ENCODE measurements at places on chromosomes 2 and 18.

DNA sequence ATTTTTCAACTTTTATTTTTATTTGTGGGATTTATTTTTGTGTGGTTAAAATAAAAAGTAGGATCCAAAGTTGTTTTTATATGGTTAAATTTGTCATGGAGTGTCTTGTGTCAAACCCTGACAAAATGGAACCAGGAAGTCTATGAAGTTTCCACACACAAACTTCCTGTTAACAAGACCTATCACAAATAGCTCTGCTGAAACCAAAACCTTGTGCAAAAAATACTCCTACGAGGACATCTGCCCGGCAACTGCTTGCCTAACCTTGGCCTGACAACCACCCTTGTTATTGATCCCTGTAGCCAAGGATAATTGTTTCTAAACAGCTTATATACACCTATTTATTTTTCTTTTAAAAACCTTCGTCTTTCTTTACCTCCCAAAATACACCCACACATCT, 389.6 kb downstream of the TRIB2 start:
- DNase-seq: no peak

DNA sequence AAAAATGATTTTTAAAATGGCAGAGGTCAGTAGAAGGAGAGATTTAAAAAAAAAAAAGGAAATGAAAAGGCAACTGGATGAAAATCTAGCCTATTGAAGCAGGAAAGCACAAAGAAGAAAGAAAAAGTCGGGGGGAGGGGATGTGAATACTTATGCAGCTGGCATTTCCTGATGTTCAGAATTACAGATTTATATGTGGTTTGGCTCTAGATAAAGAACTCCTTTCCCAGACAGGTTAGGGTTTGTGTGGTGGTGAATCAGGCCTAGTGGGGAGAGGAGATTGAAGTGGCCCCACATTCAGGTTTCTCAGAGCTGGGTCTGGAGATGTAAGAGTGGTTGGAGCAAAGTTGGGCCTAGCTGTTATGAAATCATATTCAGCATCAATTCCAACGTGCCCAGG, 394.4 kb downstream of the FIGN start:
- DNase-seq: no peak

DNA sequence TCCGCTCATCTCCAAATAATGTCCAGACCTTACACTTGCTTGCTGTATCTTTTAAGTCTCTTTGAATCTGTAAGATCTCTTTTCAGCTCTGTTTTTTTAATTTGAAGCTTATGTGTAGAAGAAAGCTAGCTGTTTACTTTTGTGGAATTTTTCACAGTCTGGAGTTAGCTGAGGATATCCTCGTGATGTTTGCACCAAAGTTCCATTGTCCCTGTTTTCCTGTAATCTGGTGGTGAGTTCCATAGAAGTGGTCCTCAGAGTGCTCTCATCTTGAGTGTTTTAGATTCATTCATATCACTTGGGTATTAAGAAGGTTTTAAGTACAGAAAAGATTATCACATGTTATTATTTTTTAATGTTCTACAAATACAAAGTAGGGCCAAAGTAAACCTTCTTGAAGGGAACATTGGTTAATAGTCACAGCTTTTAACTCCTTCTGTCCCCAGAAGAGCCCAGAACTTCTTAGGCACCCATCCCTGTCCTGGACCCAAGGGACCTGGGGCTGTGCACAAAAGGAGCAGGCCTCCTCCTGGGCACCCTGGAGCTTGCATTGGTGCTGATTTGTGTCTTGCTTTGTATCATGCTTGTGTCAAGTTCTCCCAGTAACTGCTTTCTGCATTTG, 15.0 kb downstream of the MLPH start:
- no peak for DNase-seq

GRCh38 chr18:79400091-79400590, 4.4 kb downstream of the NFATC1 start:
- DNase-seq: peak; percentile 72

GRCh38 chr2:237533668-237534161, 32.7 kb upstream of the PRLH start:
- DNase-seq: no peak

DNA sequence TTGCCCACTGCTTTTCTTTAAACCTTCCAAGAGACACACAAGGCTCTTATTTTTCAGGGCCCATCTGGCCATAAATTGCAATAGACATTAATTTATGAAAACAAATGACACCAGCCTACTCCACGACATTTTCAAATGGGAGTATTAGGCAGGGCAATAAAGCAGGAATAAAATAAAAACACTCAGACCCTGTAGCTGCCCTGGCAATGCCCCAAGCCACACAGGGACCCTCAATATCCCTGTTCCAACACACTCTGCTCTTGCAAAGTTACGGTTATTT, 550.8 kb upstream of the TNP1 start:
- DNase-seq: no peak

DNA sequence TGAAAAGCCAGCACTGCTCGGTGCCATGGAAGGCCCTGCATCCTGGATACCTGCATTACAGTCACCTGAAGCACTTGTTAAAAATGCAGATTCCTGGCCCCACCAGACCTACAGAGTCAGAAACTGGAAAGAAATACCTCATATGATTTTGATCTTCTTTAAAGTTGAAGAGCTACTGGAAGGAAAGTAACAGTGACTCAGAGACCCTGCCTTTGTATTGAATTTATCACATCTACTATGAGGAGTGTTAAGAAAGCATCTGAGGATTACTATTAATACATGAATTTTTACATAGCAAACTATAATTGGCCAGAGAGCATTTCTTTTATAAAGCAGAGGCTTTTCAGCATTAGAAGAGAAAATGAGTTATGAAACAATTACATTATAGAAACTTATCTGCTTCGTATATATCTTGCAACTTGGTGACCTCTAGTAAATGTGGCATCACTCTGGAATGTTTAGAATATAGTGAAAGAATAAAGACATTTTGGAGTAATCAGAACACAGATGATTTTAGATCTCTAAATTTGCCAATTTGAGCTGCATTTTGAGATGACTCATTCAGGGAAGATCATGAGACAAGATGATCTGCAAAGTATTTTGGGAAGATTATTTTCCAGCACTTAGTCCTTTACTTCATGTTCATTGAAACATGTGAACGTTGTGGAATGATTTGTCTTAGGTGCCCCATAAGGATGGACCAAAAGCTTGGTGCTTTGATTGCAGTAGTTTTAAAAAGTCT, 12.2 kb downstream of the PTPRM start:
- no peak for DNase-seq

DNA sequence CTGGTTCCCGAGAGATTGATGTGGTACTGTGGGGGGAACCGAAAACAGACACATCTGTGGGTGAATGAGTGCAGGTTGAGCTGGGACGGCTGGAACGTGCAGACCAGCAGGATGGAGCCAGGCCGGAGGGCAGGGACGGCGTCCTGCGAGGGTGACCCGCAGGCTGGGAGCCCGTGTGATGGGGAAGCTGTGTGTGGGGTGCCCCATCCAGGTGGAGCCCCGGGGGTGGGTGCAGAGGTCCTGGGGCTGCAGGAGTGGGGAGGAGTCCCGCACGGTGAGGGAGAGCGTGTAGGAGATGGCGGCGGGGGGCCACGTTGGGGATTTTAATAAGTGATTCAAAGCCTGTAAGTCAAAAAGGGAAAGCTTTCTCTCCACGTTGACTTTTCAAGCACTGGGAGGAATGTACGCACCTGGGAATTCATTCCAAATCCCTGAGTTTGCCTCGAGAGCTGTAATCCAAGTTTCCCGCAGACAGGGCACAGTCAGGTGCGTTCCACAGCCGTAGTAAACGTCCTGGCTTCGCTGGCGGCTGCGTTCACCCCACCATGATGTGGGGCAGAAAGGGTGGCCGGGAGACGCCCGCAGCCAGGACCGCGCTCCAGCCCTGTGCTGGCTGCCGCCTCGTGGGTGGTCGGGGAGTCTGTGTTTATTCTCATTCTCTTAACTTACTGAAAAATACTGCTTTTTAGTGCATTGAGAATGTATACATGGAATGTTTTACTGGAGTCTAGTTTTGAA, 54.0 kb downstream of the NFATC1 start:
- DNase-seq: no peak

- no peak for DNase-seq
Observed at GRCh38 chr18:11258039-11258610, 108.8 kb upstream of the PIEZO2 start.

DNA sequence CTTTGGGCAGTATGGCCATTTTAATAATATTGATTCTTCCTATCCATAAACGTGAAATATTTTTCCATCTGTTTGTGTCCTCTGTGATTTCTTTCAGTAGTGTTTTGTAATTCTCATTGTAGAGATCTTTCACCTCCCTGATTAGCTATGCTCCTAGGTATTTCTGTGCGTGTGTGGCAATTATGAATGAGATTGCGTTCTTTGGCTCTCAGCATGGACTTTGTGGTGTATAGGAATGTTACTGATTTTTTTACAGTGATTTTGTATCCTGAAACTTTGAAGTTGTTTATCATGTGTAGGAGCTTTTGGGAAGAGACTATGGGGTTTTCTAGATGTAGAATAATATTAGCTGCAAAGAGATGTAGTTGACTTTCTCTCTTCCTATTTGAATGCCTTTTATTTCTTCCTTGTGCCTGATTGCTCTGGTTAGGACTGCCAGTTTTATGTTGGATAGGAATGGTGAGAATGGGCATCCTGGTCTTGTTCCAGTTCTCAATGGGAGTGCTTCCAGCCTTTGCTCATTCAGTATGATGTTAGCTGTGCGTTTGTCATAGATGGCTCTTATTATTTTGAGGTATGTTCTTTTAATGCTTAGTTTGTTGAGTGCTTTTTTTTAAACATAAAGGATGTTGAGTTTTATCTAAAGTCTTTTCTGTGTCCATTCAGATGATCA, 27.0 kb upstream of the THUMPD2 start:
- no peak for DNase-seq

DNA sequence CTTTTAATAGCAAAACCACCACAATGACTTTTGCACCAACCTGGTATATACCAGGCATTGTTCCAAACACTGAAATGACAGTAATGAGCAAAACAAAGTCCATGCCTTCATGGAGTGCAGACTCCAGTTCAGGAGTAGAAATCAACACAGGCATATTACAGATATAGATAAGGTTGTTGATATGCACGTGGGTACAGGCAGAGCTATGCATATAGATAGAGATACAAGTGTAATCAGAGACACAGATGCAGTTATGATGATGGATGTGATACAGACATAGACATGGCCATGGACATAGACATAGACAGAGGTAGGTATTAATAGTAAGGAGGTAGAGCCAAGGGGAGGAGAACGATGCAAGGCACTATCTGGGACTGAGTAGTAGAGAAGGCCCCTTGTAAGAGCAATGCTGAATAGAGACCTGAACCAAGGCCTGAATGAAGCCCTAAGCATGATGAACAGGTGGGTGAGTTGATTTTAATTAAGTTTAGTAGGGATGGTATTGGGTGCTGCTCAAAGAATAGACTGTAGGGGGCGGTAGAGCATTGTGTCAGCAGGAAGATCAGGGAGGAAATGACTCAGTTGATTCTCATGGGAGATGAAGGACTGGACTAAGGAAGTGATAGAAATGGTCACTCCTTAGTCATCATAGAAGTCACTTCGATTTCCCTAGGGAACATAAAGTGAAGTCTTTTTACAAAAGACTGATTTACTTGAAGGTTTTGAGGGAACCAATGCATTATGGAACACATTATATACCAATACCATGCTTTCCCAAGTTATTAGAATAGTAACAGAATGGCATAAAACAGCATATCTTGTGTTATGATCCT, 39.4 kb downstream of the CMPK2 start:
- DNase-seq: peak; percentile 28

GRCh38 chr18:42915299-42915698, 200.2 kb downstream of the RIT2 start:
- no peak for DNase-seq

GRCh38 chr18:31410716-31411483, 34.3 kb downstream of the DSG4 start:
- DNase-seq: no peak

GRCh38 chr18:49251451-49251850, 209.0 kb downstream of the DYM start:
- no peak for DNase-seq

- DNase-seq: no peak
Observed at GRCh38 chr18:10202845-10203321, 251.6 kb upstream of the APCDD1 start.

- no peak for DNase-seq
Observed at GRCh38 chr2:15449556-15450236, 111.4 kb downstream of the NBAS start.

DNA sequence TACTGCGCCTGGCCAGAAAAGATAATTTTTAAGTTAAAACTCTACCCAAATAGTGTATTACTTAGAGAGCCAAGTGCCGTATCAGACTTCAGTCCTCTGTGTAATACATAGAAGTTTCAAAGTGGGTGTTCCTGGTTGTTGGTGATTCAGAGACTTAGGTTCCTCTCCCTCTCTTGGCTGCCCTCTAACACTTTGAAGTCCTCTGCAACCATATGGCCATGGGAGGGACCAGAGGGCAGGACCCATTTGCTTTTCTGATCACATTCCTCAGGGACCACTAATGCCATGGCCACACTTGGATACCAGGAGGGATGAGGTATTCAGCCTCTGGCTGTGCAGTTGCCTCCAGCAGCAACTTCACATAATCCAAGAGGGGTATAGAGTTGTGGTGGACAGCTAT, 131.5 kb downstream of the CAPN13 start:
- no peak for DNase-seq

DNA sequence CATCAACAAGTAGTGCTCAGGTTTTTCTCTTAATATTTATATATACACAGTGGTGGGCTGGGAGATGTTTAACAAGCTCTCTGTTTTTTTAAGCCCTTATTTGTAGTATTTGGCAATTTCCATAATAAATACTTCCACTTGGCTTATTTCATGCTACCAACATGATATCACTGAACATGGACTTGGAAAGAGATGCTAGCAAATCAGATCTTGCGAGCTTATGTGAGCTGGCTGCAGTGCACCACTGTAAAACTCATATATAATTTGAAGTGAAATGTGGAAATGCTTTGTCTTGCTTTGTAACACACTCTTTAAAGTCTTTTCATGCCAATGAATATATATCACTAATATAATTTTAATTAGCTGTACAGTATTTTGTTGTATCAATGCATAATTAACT, 155.7 kb downstream of the ALK start:
- no peak for DNase-seq

DNA sequence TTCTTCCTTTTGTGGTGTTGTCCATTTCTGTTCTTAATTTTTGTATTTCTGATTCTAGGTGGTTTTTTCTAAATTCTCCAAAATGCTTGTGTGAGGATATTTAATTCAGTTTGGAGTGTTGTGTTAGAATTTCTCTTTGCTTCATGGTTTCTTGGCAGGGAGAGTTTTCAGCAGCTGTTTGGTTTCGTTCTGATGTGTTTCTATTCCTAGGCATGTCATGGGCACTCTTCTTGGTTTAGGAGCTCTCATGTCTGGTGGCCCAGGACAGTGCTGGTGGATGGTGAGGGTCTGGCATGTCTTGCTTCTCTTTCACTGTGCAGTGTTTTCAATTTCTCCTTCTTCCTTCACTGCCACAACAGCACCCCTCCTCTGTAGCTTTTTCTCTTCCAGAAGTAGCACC, 52.9 kb downstream of the OSBPL6 start:
- no peak for DNase-seq

- DNase-seq: no peak
Observed at GRCh38 chr2:602571-603359, 74.4 kb downstream of the TMEM18 start.

All from GM12891 (cell line).